ENCODE measurements at places on chromosomes 16 and 17.

GRCh38 chr16:17564856-17565255 lies 94.1 kb upstream of the XYLT1 start:
- no peak for DNase-seq

DNA sequence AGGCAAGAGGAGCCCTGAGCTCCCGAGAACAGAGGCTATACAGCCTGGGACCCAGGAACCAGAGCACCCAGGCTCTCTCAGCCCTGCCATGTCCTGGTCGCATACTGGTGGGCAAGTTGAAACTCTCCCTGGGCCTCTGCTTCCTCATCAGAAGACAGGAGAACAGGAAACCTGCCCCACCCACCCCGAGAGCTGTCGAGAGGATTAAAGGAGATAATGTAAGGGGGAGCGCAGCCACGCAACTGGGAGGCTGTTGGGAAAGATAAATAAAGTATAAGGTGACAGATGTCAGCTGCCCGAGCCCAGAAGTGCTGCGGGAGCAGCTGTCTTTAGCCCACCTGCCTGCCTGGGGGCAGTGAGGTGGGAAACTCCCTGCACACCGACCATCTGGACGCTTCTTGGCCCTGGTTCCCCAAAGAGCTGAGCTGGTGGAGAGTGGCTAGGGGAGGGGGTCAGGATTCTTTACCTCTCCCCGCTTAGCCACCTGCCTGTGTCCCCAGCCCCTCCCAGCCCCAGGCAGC lies 6.8 kb downstream of the KIF19 start:
- DNase-seq = no peak

GRCh38 chr16:35409503-35409902 lies 1950.1 kb downstream of the TP53TG3F start:
- DNase-seq = no peak

GRCh38 chr16:74601126-74601871 lies 5.6 kb downstream of the GLG1 start:
- no peak for DNase-seq

- no peak for DNase-seq
These were observed 30.7 kb downstream of the SLC43A2 start for GRCh38 chr17:1597861-1598342.

GRCh38 chr16:11207646-11208045 lies 48.4 kb downstream of the SOCS1 start:
- DNase-seq = no peak

- DNase-seq = no peak
These were observed 58.1 kb downstream of the IQCK start for GRCh38 chr16:19776147-19776546.

DNA sequence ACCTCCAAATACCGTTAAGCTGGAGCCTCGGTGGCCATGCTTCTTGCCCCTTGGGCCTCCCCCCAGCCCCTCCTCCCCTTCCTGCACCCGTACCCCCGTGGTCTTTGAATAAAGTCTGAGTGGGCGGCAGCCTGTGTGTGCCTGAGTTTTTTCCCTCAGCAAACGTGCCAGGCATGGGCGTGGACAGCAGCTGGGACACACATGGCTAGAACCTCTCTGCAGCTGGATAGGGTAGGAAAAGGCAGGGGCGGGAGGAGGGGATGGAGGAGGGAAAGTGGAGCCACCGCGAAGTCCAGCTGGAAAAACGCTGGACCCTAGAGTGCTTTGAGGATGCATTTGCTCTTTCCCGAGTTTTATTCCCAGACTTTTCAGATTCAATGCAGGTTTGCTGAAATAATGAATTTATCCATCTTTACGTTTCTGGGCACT lies 928 bp downstream of the HBA1 start:
- no peak for DNase-seq

- DNase-seq = no peak
These were observed 188.3 kb downstream of the IRF8 start for GRCh38 chr16:86087011-86087895.

DNA sequence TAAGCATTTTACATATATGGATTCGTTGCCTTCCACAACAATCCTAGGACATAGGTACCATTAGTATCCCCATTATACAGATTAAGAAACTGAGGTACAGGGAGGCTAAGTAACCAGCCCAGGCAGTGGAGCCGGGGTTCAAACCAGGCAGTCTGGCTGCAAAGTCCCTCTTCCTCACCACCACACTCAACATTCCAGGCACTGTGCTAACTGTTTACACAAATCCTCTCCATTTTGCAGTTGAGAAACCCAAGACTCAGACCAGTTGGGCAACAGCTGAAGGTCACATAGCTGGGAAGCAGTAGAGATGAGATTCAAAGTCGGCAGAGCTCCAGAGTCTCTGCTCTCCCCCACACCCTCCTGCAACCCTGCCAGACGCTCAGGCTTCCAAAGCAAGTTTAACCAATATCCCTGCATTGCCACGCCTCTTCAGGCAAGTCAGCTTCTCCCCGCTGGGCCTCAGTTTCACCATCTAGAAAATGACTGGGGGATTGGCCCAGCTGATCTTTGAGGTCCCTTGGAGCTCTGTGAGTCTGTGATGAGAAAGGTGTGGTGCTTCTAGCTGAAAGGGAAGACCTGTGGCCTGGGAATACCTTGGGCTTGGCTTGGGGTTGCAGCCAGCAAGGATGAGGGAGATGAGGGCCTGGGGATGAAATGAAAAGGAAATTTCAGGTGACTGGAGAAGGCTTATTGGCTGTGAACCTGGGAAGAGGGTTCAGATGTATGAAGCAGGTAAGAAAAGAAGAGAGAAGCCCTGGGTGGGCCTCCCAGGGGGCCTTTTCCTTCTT lies 14.0 kb downstream of the CCR7 start:
- no peak for DNase-seq

DNA sequence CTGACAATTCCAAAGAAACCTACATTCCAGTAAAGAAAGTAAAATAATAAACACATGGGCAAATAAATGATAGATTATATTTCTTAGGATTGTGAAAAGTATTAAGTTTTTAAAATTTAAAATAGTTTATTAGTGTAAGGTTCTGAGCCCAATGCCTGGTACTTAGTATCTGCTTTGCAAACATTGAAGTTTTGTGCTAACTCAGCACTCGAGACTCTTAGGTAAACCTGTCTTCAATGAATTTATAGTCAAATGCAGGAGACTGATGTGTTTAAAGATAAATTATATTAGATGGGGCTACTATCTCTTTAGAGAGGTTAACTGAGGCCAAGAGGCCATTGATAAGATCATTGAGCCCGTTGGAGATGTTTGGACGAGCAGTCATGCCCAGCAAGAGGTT lies 138.3 kb upstream of the SALL1 start:
- no peak for DNase-seq

DNA sequence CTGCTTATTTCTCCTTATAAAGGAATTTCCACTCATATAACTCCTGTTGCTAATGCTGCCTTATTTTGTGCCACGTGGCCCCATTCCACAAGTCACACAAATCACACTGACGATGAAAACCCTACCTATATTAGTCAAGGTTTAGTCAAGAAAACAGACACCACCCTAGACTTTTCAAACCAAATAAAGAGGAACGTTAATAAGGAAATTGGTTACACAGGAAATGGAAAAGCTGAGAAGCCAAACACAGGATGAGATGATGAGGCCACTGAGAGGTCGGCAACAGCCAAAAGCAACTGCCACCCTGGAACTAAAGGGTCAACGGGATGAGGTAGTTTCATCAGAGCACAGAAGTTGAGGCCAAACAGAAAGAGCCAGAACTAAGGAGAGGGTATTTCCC lies 47.3 kb upstream of the ALOX12 start:
- DNase-seq = no peak

DNA sequence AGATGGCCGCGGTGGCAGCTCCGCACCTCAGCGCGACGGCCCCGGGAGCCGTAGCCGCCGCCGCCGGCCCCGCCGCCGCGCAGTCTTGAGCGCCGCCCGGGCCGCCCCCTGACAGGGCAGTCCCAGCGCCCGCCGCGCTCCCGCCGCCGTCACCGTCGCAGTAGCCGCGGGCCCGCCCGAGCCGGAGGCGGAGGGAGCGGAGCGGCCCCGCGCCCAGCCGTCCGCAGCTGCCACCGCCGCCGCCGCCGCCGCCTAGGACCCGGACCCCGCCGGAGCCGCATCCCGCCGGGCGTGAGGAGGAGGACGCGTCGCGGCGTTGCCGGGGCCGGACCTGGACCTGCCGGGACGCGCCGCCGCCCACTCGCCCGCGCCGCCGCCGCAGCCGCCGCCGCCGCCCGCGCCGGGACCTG lies 218 bp downstream of the TNRC6C start:
- DNase-seq = no peak

DNA sequence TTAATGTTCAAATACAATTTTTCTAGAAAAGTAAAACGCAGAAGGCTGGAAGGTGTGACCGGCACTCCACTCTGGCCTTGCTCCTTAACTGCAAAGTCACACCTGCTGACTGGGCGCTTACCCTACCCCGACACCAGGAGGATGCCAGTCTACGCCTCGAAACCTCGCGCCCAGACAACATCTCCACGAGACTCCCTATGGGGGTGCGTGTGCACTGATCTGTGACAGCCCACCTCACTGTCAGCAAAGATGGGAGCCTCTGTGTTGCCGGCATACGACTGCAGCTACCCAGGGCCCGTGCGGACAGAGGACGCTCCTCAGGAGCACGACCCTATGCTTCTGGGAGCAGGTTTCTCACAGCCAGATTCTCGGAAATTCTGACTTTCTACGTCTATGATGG lies 26.1 kb downstream of the MAP1LC3B start:
- DNase-seq = no peak

- DNase-seq = no peak
These were observed 12.9 kb upstream of the TEKT3 start for GRCh38 chr17:15354256-15354655.

DNA sequence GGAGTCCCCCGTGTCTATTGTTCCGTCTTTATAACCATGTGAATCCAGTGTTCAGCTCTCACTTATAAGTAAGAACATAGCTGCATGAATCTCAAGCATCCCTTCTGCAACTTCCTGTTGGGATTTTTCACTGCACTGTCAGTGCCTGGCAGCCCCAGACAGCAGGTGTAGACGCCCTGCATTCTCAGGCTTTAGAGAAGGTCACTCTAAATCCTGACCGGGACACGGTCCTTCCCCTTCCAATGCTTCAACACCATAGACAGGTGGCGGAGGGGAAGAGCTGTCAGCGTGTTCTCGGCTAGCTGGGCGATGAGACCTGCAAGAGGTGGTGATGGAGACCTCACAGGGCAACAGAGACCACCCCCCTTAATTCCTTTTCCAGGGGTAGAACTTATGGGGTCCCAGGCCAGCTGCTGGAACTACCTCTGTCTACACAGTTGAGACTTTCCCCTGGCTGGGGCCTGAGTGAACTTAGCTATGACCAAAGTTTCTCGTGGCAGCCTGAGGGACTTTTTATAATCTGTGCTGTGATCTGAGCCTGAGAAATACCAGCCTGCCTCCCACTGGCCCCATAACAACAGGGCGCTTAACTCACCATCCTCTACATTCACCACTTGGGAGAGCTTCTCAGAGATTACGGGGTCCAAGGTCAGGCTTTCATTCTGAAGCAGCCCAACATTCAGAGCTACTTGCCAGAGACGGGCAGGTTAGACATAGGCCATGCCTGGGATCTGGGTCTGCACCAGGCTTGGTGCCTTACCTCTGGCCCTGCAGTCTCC lies 143.2 kb upstream of the TNRC6C start:
- no peak for DNase-seq

DNA sequence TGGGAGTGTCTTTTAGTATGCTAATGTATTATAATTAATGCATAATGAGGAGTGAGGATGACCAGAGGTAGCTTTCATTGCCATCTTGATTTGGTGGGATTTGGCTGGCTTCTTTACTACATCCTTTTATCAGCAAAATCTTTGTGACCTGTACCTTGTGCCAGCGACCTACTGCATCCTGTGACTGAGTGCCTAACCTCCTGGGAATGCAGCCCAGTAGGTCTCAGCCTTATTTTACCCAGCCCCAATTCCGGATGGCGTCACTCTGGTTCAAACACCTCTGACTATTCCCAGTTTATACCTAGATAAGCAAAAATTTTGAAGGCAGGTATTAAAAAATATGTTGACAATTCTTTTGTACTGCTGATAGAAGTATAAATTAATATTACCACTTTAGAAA lies 10.5 kb upstream of the BLMH start:
- DNase-seq = no peak

- no peak for DNase-seq
These were observed 72.7 kb upstream of the MYOCD start for GRCh38 chr17:12592941-12593340.

- no peak for DNase-seq
These were observed 152.4 kb downstream of the ZNF423 start for GRCh38 chr16:49703483-49703882.

DNA sequence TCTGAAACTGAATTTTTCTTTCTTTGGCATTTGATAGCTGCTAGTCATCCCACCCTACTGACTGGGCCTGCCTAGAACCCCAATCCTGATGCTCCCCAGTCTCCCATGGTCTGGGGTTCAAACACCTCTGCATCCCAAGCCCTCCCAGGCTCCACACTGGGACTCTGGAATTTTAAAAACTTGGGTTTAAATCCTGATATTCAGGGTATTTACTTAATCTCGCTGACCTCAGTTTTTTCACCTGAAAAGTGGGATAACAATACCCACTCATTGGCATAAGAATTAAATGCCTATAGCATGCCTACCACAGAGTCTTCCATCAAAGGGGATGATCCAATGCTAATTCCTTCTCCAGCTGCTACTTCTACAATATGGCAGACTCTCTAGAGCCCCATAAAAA lies 264.4 kb downstream of the NPIPA8 start:
- no peak for DNase-seq

- peak; percentile 82 for DNase-seq
These were observed 5.7 kb downstream of the GRN start for GRCh38 chr17:44350733-44351226.

GRCh38 chr17:791829-792228 lies 9.7 kb downstream of the MRM3 start:
- DNase-seq = no peak

- no peak for DNase-seq
These were observed 9.4 kb downstream of the CWC25 start for GRCh38 chr17:38815576-38816193.
